ENCODE measurements at places on chromosomes 7 and 10.
A peak's percentile ranks its signal among the peaks of the same experiment; 100 is the strongest.

DNA sequence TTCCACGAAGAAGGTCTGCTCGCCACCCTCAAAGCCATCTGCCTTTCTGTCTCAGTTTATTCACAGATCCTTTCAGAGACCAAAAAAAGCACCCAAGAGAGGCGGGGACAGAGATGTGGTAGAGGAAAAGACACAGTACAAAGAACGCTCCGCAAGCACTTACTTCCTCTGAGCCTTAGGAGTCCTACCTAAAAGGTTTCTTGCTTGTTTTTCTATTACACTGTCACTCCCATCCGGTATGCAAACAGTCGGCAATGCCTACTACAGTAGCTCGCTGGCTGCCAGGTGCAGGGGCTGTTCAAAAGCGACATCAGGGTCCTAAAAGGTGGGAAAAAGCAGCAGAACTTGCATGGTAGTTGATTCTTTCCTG, 816 bp downstream of the TECPR1 start:
- DNase-seq, result peak; percentile 14

DNA sequence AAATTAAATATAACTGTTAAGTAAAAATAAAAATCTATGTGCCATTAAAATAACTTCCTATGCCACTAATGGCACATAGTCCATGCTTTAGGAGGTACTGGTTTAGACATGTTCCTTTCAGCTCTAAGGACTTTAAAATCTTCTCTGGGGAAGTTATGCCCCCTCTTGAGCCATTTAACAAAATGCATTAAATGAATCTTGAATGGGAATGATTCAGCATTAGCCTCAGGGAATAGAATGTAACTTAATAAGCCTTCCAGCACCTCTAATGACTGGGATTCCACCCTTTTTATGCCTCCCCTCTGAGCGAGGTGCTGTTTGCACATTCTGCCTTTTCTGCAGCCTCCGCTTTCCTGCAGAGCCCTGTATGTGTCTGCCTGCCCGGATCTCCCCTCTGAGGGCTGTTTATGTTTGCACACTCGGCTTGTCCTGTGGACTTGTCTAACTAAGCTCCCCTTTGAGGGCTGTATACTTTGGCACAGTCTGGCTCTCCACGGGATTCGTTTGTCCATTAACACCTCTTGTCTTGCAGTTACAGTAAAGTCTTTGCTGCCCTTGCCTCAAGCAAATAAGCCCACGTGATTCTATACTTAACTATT, 108.4 kb upstream of the HPS1 start:
- no peak for DNase-seq

DNA sequence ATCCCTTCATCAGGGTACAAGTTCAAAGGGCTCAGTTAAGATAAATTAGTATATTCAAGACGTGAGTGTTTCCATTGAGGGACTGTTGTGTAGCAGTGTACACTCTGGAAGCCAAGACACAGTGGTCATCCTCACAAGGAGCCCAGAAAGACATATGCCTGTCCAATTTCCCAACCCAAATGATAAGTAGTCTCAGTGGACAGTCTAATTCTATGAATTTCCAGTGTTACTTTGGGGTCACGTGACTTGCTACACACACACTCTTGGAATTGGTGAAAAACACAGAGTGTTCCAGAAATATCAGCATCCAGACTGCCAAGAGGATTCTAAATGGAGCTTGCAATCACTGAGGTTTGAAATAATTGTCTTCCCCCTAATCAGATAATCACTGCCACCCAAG, 365.1 kb downstream of the WDR11 start:
- no peak for DNase-seq

GRCh38 chr10:112227331-112227987, 43.9 kb upstream of the GPAM start:
- no peak for DNase-seq

- no peak for DNase-seq
Measured at GRCh38 chr10:132129431-132129830, 57.3 kb upstream of the DPYSL4 start.

- DNase-seq, result no peak
Measured at GRCh38 chr10:77887631-77888355, 38.8 kb downstream of the DLG5 start.

- DNase-seq, result no peak
Measured at GRCh38 chr7:11516328-11516727, 315.7 kb downstream of the THSD7A start.

DNA sequence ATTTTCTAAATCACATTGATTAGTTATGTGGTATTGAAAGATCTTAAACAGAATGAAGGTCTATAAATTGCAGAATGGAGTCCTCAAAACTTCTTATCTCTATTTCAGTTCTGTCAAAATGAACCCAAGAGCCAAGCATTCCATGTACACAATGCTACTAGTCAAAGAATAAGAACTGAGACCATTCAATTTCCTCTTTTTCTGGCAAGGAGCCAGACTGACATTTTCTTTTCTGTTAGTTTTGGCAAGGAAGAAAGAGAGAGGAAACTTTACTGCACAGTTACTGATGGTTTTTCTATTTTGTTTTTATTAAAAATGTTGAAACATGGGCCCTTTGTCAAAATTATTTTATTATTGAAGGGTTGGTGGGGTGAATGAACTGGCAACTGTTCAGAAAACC, 181.8 kb upstream of the FERD3L start:
- no peak for DNase-seq

DNA sequence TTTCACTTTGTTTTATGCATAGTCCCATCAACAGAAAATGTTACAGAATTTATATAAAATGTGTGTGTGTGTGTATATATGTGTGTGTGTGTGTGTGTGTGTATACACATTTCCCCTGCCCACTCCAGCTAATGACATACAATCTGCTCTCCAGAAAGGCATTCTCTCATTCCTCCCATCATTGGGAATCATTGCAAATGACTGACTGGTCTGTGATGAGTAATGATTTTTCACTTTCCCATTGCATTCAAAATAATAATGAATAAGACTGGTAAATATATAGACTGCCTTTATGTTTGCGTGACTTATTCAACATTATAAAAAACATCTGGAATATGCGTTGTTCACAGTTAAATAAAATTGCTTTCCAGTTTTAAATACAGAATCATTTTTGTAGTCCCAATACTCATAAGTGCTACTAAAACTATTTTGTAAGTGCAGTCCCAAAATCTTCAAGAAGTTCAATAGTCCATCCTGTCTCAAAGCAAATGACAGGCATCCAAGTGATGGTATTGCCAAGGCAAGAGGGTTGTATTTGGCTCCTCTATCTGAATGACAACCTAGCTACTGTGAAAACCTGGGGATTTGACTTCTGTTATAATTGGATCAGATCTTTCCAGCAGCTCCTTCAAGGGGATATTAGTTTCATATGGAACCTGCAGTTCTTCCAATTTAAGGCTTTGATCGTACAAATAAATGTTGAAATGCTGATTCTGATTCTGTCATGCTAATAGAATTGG, 150.9 kb downstream of the POLR1F start:
- DNase-seq, result no peak

GRCh38 chr7:6020371-6021286, 10.5 kb upstream of the ANKRD61 start:
- DNase-seq, result no peak

- no peak for DNase-seq
Measured at GRCh38 chr10:51241461-51241860, 167.2 kb downstream of the PRKG1 start.

DNA sequence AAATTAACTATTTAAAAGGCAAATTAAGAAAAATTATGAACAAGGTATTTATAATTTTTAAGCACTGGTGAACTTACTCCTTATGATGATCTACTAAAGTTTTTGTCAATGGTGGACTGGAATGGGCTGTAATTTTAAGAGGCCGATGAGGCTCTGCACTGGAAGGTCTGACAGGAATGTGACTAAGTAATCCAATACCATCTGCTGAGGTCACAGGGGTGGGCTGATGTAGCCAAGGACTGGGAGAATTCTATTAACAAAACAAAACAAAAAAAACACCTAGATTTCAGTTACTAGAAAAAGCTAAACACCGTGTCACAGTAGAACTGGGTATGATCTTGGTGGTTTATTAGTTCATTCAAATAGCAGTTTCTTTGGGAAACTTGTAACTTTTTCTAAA, 75.9 kb downstream of the NRBF2 start:
- DNase-seq, result no peak

DNA sequence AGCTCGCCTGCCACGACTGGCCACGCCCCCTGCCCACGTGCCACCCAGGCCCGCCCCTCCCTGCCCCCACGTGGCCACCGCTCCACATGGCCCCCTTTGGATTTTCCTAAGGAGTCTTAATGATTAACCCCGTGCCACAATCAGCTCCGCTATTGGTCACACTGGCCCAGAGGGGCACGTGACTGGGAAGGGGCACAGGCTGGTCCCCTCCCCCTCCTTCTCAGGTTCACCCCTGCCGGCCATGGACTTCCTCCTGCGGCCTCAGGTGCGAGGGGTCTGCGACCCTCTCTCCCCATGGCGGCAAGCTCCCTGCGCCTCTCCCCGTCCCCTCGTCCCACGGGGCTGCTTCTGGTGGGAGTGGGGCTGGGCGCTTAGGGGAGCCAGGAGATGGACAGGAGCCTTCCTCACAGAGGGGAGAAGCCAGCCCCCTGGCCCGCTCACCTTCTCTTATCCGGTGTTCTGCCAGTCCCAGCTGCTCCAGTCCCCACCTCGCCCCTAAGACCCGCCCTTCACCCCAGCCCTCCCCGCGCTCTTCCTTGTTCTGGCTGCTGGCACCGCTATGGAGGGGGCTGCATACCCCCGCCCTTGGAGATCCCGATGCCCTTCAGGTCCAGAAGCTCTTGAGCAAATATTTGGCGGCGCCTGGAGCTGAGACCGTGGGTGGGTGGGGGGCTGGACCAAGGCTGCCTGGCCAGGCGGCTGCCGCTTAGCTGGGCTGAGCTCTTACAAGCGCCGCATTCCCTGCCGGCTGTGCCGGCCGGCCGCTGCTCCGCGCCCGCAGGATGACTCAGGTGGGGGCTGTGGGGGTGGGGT, 3.2 kb downstream of the SLC4A2 start:
- no peak for DNase-seq

DNA sequence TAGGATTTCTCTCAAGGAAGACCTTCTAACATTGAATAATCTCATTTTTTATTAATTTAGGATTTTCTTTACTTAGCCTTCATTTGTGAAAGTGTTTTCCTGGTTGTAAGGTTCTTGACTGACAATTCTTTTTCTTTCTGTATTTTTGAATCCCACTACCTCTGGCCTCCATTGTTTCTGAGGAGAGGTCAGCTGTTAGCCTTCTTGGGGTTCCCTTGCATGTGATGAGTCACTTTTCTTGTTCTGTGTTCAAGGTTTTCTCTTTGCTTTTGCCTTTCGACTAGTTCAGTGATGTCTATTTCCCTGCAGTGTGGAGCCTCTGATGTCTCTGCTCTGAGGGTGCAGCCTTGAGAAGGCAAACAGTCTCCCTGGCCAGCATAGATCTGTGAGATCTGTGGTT, 304.1 kb upstream of the ZNF32 start:
- no peak for DNase-seq

GRCh38 chr7:91866599-91867148, 13.8 kb downstream of the MTERF1 start:
- DNase-seq, result no peak

DNA sequence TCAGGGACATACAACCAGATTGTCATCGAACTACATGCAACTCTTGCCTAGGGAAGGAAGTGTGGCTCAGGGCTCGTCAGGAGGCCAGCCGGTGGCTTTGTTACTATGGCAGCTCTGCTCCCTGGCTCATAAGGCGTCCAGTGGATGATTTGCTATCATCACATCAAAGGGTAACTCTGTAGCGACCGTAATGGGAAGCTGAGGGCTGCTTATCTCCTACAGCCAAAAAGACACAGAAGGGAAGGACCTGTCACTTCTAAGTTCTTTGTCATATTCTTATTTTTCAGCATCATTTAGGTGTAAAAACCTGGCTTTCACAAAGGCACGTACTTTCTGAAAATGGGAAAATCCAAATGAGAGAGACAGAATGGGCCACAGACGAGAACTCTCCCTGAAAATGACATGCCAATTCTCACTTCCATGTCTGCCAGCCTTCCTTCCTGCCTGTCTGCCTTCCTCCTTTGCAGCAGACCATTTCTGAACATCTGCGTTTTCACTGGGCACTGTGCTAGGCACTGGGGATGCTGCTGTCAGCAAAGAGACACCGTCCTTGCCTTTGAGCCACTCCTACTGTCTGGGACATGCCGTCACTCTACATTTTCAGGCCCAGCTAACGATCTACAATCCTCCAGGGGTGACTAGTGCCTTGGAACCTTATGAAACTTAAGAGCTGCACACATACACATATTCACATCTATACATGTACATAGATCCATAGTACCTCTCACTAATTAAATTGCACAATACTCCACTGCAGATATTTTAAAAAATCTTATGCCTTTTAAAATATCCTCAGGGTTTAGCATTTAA, 26.9 kb downstream of the ENKUR start:
- DNase-seq, result no peak

DNA sequence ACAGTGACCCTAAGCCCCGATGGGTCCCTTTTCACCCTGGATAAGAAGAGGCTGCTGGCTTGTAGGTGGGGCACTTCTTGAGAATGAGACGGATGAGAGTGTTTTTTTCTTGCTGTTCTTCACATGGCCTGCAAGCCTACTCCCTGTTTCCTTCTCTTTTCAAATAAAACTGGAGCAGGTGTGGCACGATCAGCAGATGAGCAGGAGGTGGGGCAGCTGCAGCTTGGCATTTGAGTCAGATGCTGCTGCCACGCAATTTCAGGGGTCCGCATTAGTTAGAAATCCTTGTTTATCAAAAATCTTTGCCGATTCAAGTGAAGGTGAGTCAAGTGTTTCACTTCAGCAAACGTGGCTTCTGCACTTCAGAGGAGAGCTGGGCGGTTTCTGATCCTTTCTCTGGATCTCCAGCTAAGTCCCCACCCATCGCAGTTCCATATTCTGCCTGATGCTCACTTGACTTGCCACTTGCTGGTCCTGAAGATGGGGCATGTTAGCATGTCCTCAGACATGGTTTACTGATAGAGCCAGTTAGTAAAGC, 20.8 kb downstream of the WDFY4 start:
- DNase-seq, result no peak

GRCh38 chr10:109205929-109206585, 717.3 kb downstream of the XPNPEP1 start:
- no peak for DNase-seq

DNA sequence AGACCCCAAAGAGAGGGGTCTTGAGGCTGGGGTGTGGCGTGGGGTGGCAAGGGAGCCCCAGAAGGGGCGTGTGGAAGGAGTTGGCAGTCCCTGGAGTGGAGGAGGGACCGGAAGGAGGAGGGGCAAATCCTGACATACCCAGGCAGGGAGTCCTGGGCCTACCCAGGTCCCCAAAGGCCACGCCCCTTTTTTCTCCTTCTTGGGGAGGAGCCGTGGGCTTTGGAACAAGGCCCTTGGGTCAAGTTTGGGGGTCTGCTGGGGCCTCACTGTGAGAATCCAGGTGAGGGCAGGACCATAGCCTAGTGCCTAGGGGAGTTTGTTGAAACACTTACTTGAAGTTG, 1.2 kb upstream of the SMARCD3 start:
- DNase-seq, result no peak

GRCh38 chr10:58618158-58618676, 105.5 kb downstream of the BICC1 start:
- DNase-seq, result no peak

GRCh38 chr7:38168890-38169570, 9.0 kb upstream of the STARD3NL start:
- DNase-seq, result no peak

DNA sequence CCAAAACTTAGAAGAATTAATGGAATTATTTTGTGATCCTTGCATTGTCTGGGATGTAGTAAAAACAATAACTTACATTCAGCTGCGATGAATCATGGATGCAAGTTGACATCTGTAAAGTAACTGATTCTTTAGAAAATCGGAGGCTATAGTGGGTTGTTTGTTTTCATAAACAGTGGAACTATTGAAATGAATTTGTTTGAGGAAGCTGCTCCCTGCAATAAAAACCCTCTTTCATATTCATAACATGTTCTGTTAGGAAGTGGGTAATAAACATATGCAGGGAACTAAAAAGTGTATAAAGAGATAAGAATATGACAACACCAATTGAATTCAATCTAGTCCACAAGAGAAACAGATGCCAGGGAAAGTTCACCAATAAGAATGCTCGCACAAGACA, 53.6 kb downstream of the AGMO start:
- no peak for DNase-seq

Data from stimulated activated CD4-positive, alpha-beta T cell treated with anti-CD3 and anti-CD28 coated beads, Interleukin-2, amount 100 ng/mL, for 4 hours (primary cell).